ENCODE measurements at places on chromosomes 3 and 15.

DNA sequence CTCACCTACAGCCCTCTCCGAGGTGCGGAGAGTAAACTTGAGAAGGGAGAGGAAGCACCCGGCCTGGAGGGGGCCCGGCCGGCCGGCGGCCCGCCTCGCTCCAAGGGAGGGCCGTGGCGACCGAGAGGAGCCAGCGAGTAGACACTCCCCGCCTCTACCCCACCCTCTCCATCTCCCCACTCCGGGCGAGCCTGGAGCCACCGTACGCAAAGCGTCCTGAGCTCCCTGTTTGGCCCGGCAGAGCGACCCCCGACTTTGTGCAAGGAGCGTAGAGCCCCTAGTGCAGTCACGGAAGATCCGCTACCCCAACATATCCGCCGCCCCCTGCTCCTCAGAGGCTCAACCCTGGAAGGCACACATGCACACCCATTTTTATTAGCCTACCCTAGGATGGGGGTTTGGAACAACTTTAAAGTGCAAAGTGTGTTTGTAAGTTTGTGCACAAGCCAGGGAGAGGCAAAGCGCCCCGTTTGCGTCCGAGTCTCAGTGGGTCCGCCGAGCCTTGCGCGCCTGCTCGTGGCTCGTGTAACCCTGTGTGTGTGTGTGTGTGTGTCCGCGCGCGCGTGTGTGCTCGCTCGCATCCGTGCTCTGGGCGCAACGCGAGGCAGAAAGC lies 508 bp upstream of the SMAD6 start:
- DNase-seq, result no peak

DNA sequence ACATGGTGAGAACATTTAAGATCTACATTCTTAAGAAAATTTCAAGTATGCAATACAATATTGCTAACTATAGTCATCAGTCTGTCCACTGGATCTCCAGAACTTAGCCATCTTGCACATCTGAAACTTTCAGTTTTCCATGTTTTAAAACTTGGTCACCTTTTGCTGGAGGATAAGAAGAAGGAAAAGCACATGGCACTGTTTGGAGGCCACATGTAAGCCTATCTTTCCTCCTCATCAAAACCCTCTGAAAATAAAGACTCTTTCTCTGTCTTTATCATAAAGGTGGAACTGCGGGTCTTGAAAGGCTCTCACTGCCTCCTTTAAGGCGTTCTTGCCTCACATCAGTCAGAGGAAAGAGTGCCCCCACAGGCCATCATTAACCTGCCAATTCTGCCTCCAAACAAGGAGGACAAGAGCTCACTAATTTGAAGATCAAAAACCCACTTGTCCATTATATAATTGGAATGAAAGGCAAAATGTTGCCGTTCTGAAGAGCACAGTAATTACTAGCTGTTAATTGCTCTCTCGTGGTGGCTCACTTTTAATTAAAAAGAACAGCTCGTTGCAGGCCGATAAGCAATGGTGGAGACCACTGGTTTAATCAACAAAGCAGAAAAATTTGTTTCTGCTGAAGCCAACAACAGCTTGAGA lies 157.8 kb downstream of the MECOM start:
- no peak for DNase-seq

DNA sequence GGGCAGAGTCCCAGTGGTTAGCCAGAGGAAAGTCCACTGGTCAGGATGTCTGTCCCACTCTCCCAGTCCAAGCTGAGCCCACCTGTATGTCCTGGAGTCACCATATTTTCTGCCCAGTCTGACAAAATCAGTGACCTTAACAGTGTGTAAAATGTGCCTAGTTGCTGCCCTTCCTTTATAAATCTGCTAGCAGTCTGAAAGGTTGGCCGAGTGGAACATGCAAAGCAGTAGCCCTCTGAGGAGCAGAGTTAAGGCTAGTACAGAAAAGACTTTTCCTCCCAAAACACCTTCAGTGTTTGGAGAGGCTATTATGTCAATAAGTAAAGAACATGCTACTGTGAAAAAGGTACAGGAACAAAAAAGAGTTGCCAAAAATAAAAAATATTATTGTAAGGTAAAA lies 15.3 kb downstream of the TTC21A start:
- DNase-seq, result no peak

DNA sequence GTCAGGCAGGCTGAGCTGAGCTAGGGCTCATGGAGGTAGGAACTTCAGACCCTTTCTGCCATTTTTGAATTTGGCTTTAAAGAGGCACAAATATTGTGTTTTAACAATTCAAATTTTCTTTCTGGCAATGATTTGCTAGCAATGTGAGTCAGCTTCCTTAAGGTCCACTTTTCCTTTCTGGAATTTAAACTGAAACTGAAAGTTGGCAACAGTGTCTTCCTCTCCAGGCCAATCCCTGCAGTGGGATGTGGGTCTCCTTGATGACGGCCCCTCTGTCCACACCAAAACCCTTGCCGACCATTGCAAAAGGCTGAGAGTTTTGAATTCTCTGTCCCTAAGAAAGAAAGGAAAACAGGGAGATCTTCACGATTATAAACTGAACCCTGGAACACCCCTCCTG lies 27.1 kb downstream of the RPSA start:
- no peak for DNase-seq

- DNase-seq, result no peak
These were observed 1291.9 kb downstream of the SI start for GRCh38 chr3:163786416-163786815.

Measured in activated T-helper 2 cell treated with anti-CD3 and anti-CD28 coated beads, Interferon-gamma antibody, Interleukin-2, Interleukin-4, amounts not matched to agents 10 μg/mL and 5 μg/mL and 100 μg/mL, durations not matched to agents 14 hours and 24 hours and 36 hours (primary cell).